MCF 10A (cell line): ENCODE measurements at places on chromosomes 13 and 19. TPM values are rescaled to one million over a fixed set of nuclear protein-coding genes. Genes with fewer than 3 reads are reported as not detected.

- peak; percentile 26 for DNase-seq
Measured at GRCh38 chr19:21202865-21203494, 61.1 kb downstream of the ZNF431 start.

GRCh38 chr19:23999821-24000610, 85.3 kb downstream of the ZNF726 start:
- no peak for DNase-seq

DNA sequence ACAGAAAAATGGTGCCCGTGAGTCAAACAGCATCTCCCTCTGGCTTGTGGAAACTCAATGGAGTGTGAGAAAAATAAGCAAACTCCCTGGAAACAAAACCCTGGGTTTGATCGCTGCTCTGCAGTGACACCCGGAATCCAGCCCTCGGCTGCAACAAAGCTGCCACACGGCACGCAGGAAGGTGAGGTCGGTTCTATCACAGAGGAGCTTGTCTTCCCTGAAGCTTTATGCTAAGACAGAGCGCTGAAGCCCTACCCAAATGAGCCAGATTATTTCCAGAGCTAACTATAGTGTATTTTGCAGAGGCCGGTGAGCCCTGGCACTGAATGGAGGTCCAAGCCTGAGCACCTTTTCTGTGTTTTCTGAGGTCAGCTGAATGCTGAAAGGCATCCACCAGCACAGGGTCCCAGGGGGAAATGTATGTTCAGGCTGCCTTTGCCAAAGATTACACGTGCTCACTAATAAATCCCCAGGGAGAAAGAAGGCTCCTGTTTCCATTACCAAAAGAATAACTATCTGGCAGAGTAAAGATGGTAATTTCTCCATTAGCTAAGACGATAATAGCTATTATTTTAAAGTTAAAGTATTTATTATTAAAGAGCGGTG, 77.8 kb downstream of the TSHZ3 start:
- no peak for DNase-seq

GRCh38 chr13:112431734-112432133, 55.6 kb downstream of the SPACA7 start:
- DNase-seq, result no peak

GRCh38 chr19:28966737-28967399, 246.1 kb downstream of the UQCRFS1 start:
- no peak for DNase-seq

DNA sequence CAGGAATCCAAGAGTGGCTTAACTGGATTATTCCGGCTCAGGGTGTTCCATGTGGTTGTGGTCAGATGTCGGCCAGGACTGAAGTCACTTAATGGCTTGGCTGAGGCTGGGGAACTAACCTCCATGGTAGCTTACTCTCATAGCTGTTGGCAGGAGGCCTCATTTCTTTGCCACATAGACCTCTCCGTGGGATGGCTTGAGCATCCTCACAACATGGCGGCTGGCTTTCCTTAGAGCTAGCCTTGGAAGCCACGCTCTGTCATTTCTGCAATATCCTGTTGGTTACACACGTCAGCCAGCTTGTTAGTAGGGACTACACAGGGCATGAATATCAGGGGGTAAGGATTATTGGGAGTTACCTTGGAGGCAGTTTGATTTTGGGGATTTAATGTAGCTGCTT, 5.1 kb downstream of the CRX start:
- DNase-seq, result no peak

Gene LILRA1
- total RNA-seq, result not detected in 2 replicates

DNA sequence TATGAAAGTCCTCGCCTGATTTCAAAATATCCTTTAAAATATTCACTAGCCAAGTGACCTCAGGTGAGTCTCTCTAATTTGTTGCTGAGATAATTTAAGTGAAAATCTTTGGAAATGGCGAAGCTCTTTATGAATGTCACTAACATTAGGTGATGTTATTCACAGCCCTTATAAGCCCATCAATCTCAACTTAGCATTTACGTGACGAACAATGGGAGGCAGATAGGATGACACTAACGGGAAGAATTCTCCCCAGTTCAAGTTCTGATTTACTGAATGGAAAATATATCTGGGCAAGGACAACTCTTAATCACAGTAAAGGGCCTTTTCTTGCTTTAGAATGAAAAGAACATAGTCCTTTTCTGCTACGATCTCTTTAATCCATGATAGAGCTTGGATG, 378.7 kb downstream of the LIG4 start:
- no peak for DNase-seq

DNA sequence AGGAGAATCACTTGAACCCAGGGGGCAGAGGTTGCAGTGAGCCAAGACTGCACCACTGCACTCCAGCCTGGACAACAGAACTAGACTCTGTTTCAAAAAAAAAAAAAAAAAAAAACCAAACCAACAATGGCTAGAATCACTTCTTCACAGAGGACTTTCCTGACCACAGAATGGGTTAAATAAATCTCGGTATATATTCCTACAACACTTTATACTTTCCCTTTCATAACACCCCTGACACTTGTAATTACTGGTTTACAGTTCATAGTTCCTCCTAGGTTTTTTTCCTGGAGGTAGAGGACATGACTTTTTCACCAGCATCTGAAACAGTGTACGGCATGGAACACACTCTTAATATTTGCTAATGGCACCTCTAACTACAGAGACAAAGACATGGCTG, 31.4 kb downstream of the ZDHHC20 start:
- DNase-seq, result no peak

GRCh38 chr13:77733674-77734073, 36.2 kb downstream of the SLAIN1 start:
- DNase-seq, result no peak

Gene SPART
- total RNA-seq, result 83.1 and 100.0 TPM in 2 replicates

Gene SLITRK6
- total RNA-seq, result 5.5 and 12.0 TPM in 2 replicates
